ENCODE measurements at places on chromosomes 7 and 10.

GRCh38 chr10:83153714-83154113 lies 985.6 kb upstream of the GHITM start:
- DNase-seq = no peak

GRCh38 chr10:78976825-78977755 lies 91.7 kb upstream of the ZMIZ1 start:
- DNase-seq = no peak

- DNase-seq = no peak
These were observed 8.1 kb upstream of the CUZD1 start for GRCh38 chr10:122853665-122854313.

DNA sequence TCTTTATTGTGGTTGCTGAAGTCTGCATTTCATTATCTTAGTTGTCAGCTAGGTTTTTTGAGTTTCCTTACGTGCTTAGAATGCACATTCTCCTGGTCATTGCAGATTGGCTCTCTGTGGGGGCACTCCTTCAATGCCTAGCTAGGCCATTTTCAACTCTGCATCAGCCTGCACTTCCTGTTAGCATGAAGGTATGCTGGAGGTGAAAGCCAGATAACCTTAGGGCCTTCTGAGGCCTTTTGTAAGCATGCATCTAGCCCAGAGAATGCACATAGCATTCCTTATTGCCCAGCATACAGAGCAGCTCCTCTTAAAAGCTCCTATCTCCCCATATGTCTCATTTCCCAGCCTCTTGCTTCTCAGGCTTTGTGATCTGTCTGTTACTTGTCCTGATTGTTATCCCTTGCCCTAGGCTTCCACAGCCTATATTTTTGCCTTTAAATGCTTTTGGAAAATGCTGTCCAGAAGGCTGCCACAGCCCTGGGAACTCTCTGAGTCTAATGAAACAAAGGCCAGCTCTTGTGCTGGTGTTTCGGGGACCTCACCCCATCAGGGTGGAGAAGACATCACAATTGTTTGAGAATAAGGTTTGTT lies 108.1 kb upstream of the IGFBP3 start:
- DNase-seq = no peak

GRCh38 chr10:86301971-86302370 lies 64.6 kb downstream of the GRID1 start:
- DNase-seq = no peak

DNA sequence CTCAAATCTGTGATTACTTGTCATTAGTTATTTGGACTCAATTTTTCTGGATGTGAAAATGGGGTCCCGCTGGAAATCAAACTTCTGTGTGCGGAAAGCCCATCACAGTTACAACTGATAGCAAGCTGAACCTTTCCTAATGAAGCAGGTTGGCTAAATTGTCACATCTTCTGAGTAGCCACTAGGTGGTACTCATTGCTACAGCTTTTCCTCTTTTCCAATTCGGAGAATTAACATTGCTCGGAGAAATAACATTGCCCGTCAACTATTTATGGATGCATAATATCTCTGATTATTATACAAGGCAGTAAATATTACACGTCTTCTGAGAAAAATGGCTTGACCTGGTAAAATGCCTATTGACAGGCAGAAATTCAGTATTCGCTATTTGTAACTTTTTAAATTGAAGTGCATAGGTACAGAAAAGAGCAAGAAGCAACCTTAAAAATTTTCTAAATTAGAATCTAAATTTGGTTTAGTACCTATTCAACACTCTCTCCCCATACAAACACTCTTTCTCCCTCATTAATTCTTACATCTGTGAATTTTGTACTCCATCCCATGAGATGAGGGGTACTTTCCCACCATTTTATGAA lies 17.3 kb upstream of the BLOC1S2 start:
- DNase-seq = peak; percentile 3

DNA sequence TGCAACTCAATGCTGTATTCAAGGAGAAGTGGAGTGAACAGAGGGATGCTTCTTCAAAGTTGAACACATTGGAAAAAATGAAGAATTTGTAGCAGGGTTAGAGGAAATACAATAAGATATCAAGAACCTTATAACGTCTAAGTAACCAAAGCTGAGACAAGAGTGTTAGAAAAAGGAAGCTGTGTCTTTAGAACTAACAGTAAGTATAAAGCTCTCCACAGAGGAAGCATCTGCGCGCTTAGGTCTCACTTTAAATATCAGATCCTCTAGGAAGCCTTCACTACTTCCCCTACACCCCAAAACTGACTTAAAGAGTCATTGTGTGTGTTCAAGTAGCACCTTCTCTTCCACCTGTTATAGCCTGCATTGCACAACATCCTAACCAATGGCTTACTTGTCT lies 43.0 kb downstream of the CH25H start:
- DNase-seq = no peak

GRCh38 chr10:71419750-71420149 lies 23.0 kb downstream of the CDH23 start:
- no peak for DNase-seq

DNA sequence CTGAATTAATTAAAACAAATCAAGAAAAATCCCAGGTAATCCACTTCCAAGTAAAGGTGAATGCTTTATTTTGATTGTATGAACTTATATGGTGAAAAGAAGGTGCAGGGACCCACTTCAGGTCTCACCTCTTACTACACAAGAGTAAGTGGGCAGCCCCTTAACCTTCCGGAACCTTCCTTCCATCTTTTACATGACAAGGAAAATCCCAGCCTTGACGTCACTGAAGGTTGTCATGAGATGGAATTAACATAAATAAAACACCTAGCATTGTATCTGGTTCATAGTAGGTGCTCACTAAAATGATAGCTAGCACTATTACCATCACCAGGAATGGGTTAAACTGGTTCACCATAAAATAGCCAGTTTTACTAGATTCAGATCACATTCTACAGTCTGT lies 119.5 kb downstream of the ICA1 start:
- DNase-seq = no peak

DNA sequence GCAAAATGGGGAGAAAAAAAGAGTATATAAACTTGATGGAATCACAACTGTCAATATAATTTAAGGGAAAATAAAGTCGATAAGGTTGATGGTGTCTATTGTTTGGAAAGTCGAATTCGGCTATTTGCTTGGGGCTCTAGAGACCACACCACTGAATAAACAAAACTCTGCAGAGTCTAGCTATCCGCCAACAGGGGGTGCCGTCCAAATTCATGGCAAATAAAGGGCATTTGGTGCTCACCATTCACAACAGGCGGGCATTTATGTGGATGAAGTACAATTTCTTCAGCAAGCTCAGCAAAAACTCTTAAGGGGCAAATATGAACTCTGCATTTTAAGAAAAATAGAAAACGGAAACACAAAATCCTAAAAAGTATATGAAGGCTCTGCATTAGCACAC lies 23.3 kb downstream of the CD36 start:
- DNase-seq = no peak

DNA sequence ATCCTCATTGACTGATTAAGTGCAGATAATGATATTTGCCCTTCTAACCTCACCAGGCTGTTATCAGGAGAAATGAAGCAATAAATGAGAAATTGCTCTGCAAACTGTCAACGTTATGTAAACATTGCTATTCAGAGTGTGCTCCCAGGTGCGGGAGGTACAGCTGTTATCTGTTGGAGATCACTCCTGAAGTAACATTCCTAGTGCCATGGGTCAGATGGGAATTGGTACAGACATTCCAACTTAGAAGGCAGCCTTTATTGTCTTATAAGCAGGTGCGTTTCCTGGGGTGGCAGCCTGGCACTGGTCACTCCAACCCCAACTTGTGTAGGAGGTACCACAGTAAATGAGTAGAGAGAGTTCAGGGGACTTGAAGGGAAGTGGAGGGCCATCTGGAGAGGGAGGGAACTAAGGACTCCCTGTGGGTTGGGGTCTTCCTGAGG lies 36.8 kb downstream of the HK1 start:
- DNase-seq = no peak

- no peak for DNase-seq
These were observed 51.0 kb upstream of the ELN start for GRCh38 chr7:73976761-73977618.

GRCh38 chr7:113263749-113264148 lies 145.4 kb upstream of the SMIM30 start:
- DNase-seq = no peak

DNA sequence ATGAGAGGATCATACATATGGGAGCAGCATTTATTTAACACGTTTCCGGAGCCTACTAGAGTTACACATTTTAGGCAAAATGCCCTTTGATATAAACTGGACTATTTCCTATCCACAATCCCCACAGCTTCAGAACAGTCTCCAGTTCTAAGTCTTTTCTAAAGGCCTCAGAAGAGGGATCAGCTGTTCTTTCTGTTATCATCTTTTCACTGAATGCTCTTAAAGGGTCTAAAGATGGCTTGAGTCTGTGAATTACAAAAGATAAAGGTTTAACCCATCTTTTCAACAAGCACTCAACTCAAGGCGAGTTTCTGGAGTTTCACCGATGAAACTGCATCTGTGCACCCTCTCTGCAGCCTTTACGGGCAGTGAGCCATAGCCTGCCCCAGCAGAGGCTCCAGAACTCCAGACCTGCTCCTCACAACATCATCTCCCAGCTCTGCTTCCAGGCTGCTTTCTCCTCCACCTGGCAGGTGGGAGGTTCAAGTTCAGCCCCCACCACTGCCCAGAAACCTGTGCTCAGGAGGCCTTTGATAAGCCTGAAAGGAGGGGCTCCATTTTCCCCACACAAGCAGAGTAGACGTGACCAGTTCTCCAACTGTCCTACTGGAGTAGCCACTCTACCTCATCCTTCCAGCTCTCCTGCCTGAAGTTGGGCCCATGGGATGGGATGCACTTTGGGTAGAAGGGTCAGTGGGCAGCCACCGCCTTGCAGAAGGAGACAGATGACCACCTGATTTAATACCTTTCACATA lies 53.4 kb downstream of the HSPA12A start:
- DNase-seq = no peak

DNA sequence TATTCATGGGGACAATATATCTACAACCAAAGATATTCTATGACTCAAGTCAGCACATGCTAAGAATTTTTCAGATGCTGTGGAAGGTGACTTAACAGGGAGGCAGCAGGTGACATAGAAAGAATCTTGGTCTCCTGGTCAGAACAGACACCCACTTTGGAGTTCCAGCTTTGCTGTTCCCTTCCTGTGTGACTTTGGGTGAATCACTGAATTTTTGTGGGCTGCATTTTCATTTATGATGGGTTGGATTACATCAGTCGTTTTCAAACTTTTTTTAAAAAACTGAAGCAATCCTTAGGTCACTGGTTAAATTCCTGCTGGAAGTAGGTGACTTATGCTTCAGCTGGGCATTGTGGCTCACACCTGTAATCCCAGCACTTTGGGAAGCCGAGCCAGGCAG lies 24.9 kb downstream of the RGR start:
- no peak for DNase-seq

GRCh38 chr10:6232225-6232807 lies 29.6 kb downstream of the PFKFB3 start:
- DNase-seq = no peak

DNA sequence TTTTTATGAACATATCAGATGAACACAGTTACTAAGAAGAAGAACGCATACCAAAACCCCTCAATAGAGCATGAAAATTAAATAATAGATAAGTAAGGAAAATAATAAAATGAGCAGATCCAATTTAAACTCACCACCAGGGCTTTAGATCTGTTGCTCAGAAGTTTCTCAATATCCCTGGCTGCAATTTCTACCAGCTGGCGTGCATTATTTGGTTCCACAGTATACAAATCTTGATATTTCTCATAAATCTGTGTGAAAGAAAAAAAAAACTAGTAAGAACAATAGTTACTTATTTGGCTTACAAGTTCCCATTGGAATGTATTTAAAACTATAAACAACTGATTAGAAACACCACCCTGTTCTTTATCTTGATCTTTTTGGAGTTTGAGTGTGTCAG lies 108.6 kb downstream of the CACNA2D1 start:
- no peak for DNase-seq

- no peak for DNase-seq
These were observed 138.8 kb downstream of the SFMBT2 start for GRCh38 chr10:7272008-7272407.

DNA sequence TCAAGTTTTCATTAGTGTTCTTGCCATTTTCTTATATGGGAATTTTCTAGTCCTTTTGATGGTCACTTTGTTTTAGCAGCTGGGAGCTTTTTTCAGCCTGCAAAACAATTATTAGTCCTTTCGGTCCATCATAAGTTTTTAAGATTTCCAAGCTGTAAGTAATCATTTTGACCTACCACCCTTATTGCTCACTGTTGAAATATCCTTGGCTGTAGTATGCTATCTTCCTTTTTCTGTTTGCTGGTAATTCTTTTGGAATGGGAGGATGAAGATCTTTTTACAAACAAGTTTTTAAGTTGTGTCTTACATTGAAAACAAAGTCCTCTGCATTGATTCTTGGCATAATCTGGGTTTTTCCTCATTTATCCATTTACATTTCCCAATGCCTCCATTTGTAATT lies 24.0 kb downstream of the BZW2 start:
- no peak for DNase-seq

GRCh38 chr7:27872356-27873275 lies 132.7 kb downstream of the TAX1BP1 start:
- no peak for DNase-seq

- peak; percentile 76 for DNase-seq
These were observed 56.8 kb downstream of the SND1 start for GRCh38 chr7:127708788-127709187.

GRCh38 chr10:122419016-122419415 lies 35.4 kb upstream of the ARMS2 start:
- no peak for DNase-seq

DNA sequence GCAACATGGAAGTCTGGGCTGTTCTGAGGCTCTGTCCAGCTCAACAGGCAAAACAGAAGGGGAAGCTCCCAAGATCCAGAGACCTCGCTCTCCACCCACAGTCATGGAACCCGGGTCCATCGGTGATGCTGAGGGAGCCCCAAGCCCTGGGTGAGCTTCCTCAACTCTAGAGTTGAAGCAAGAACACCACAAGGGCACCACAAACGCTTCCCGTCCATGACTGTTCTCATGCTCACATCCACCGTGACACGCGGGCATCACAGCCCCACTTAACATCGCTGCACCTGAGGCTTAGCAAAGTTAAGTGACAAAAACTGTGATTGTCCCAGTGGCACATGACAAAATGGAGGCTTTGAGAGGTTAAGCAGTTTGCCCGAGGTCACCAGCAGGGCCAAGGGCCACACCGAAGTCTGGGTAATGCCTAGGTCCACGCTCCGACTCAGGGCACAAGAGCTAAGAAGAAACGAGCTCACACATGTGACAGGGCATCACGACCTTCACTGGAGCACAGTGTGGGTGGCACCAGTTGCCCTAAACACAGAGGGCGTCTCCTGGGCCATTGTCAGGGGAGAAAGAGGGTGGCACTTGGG lies 110.6 kb downstream of the OAT start:
- no peak for DNase-seq
